ENCODE measurements at places on chromosomes 6 and 20. TPM values are rescaled to one million over a fixed set of nuclear protein-coding genes. Genes with fewer than 3 reads are reported as not detected.
A peak's percentile ranks its signal among the peaks of the same experiment; 100 is the strongest.

- no peak for DNase-seq
These were observed 15.9 kb upstream of the BTN1A1 start for GRCh38 chr6:26484161-26484560.

- DNase-seq = no peak
These were observed 108.1 kb downstream of the BCKDHB start for GRCh38 chr6:80214436-80215022.

- DNase-seq = no peak
These were observed 92.8 kb upstream of the EEF1E1 start for GRCh38 chr6:8195040-8195713.

DNA sequence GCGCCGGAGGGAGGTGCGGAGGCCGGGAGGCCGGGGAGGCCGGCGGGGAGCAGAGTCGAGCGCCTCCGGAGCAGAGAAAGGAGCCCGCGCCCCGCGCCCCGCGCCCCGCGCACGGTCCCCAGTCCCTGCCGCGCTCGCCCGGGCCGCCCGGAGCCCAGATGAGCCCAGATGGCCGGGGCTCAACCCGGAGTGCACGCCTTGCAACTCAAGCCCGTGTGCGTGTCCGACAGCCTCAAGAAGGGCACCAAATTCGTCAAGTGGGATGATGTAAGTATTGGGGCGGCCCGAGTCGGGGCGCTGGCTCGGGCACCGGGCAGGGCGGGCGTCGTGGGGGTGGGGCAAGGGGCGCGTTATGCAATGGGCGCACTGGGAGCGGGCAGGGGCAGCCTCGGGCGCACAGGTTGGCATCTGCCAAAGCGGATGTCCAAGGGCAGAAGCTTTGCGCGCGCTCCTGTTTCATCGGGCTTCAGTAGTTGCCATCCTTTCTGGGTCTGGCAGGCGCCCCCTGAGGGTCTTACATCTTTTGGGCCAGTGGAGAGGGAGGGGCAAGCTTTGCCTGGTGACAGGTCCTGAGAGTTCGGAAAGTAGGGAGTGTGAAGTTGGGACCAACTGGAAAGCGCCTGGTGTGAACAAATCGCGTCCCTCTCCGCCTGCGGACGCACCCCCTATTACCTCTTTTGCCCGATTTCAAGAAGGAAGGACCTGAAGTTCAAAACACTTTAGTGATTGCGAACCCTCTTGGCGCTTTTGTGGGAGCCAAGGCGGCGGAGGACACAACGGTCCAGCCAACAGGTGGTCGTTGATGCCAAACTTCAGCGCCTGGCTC is 631 bp downstream of the PLCB1 start:
- DNase-seq = peak; percentile 18

- DNase-seq = peak; percentile 60
These were observed 6.2 kb downstream of the COL9A3 start for GRCh38 chr20:62822788-62823651.

GRCh38 chr6:11607383-11607782 is 69.8 kb downstream of the TMEM170B start:
- DNase-seq = no peak

DNA sequence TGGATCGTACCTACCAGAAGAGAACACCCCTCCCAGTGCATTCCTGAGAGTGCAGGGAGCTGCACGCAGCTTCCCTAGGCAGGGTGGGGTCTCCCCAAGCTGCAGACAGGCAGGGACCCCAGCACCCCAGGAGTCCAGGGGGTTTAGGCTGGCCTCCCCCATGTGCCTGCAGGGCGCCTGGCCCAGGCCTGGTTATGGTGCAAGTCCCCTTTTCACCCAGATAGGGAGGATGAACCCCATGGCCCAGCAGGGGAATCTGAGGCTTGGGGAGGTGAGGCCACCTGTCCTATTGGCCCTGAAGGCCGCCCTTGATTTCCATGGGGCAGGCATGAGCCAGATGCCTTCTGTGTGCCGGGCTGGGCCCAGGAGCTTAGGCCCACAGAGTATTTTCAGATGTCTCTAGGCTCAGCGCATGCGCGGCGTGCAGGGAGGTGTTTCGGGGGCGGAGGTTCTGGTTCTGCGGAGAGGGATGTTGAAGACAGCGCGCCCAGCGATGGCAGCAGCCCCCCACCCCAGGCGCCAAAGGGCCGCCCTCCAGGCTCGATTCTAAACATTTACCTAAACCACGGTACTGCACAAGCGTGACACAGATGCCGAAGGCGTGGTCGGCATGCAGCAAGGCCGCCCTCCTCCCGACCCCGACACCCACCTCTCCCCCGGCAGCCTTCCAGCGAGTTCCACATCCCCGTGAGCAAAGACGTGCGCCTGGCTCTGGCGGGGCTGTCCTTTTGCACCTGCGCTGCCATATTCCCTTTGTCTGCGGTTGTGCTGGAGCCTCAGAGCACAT is 29.4 kb downstream of the COL20A1 start:
- DNase-seq = no peak

- DNase-seq = no peak
These were observed 29.3 kb upstream of the EZR start for GRCh38 chr6:158848490-158848895.

- no peak for DNase-seq
These were observed 96.8 kb downstream of the CDH26 start for GRCh38 chr20:60054716-60055634.

DNA sequence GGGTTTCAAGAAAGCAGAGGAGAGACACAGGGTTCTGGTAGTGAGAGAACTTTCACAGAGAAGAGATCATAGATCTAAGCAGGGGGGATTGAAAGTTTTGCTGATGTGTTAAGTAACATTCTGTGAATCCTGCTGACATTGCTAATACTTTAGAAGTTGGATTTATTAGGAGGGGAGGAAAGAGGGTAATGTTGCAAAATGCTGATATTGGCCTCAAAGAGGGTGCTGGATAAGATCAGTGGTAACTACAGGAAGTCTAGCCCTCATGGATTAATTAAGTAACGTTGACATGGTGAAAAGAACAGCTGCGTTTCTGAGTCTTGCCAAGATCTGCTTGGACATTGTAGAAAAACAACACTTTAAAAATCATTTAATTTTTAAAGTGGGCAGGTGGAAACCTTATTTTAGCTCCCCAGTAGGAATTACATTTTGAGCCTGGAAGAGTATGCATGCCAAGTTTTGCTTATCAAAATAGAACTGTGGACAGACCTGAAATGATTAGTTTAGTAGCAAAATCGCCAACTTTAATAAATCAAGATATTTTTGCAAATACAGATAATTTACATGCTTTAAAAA is 606.0 kb upstream of the HTR1E start:
- no peak for DNase-seq

- DNase-seq = peak; percentile 51
These were observed 44.2 kb upstream of the SLC9A8 start for GRCh38 chr20:49768204-49769047.

GRCh38 chr20:59355242-59355641 is 54.8 kb downstream of the EDN3 start:
- no peak for DNase-seq

- DNase-seq = no peak
These were observed 3.5 kb upstream of the VEGFA start for GRCh38 chr6:43766500-43766853.

DNA sequence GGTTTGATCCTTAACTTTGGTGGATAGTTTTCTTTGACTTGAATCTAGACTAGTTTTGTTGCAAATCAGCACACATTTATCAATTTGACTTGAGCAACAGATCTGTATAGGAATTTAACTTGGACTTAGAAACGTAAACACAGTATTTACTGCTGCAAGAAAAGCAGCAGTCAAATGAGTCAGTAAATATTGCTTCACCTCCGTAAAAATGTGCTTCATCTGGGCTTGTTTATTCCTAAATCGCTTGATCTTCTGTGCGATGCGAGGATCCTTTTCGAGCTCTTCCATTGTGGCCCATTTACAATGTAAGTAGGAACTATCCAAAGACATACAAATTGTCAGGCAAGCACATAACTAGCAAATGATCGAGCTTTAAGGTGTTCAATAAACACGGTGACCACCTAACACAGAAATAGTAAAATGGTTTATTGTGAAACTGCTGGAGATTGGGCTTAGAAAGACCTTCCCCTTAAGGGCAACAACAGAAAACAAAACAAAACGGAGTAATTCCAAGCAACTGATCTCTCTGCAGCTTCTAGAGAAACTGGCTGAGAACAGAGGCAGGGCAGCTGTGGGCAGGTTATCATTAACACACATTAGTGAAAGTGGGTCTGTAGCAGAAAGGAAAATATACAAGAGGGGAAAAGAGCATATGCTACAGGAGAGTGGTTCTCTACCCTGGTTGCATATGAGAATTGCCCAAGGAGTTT is 120.8 kb downstream of the CHD6 start:
- DNase-seq = no peak

GRCh38 chr20:39661833-39662232 is 699.7 kb downstream of the DHX35 start:
- no peak for DNase-seq

- peak; percentile 33 for DNase-seq
These were observed 28.9 kb downstream of the STX7 start for GRCh38 chr6:132483779-132484679.

GRCh38 chr6:99933129-99933528 is 60.9 kb downstream of the MCHR2 start:
- DNase-seq = no peak

- DNase-seq = no peak
These were observed 232.0 kb downstream of the ANKRD60 start for GRCh38 chr20:57996465-57996864.

GRCh38 chr6:109103942-109104341 is 8.6 kb downstream of the CEP57L1 start:
- no peak for DNase-seq

The MAP3K5 gene
- 25.4 TPM for total RNA-seq

The CCR6 gene
- 20.3 TPM for total RNA-seq

The TMEM244 gene
- total RNA-seq = not detected

The REM1 gene
- total RNA-seq = not detected

The HLA-DMB gene
- total RNA-seq = 19.1 TPM

The CBLN4 gene
- total RNA-seq = not detected

The CFB gene
- total RNA-seq = 0.60 TPM

The FNDC11 gene
- 0.30 TPM for total RNA-seq

The MMP24OS gene
- total RNA-seq = 48.7 TPM
